ENCODE measurements at places on chromosomes 1 and 21.

- DNase-seq: no peak
Measured at GRCh38 chr21:45060089-45060488, 14.3 kb upstream of the ADARB1 start.

- DNase-seq: no peak
Measured at GRCh38 chr1:87506147-87506546, 177.5 kb downstream of the LMO4 start.

GRCh38 chr1:239930686-239931262 lies 160.9 kb upstream of the FMN2 start:
- no peak for DNase-seq

GRCh38 chr1:9052272-9053049 lies 17.0 kb downstream of the SLC2A5 start:
- no peak for DNase-seq

- DNase-seq: no peak
Measured at GRCh38 chr21:40796464-40796863, 50.5 kb downstream of the DSCAM start.

DNA sequence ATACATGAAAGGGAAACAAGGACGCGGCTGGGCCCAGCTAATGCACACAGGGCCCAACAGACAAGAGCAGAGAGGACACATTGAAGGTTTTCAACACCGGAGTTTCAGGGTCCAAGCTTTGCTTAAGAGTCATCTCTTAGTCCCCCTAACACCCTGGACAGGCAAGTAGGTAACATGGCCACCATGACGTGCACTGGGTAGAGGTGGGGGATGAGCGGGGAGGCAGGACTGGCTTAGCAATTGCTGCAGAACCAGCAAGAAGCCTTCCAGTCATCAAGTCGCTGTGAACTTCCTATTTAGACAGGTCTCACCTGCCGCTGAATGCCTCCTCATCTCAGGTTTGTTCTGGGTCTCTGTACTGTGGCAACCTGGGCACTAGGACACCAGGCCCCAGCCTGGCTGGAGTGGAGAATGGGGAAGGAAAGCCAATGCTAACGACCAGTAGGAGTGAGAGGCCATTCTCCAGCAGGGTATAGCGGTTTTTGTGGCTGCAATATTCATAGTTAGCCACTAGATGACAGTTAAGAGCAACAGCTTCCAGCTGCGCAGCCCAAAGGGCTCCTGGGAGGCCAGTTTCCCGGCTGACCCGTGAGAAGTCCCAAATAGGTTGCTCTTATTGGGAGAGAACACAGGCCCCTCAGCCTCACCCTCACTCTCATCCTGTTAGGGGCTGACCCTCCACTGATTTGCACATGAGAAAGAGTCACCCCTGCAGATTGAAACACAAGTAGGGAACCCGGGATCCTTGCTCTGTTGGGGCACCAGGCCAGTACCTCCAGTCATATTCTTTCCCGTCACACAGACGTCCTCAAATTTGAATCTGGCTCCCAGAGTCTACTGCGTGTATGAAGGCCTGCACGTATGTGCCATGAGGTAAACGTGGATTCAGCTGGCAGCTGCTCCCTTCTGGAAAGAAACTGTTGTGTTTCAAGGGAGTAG lies 6.0 kb upstream of the PIGC start:
- DNase-seq: peak; percentile 86

DNA sequence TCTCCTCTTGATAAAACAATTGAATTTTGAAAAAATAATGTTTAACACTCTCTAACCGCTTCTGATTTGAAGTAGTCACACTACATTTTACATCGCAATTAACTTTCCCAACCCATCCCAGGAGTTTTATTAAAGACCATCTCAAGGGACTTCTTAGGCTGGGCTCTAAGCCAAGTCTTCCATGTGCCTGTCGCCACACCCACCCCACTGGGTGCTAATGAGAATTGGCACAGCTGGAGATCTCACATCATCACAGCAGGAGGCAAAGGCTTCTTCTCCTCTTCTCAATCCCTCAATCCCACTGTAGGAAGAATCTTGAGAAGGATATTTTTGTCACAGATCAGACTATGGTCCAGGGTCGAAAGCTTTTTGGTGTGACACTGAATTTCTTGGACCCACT lies 328.9 kb downstream of the NUF2 start:
- no peak for DNase-seq

DNA sequence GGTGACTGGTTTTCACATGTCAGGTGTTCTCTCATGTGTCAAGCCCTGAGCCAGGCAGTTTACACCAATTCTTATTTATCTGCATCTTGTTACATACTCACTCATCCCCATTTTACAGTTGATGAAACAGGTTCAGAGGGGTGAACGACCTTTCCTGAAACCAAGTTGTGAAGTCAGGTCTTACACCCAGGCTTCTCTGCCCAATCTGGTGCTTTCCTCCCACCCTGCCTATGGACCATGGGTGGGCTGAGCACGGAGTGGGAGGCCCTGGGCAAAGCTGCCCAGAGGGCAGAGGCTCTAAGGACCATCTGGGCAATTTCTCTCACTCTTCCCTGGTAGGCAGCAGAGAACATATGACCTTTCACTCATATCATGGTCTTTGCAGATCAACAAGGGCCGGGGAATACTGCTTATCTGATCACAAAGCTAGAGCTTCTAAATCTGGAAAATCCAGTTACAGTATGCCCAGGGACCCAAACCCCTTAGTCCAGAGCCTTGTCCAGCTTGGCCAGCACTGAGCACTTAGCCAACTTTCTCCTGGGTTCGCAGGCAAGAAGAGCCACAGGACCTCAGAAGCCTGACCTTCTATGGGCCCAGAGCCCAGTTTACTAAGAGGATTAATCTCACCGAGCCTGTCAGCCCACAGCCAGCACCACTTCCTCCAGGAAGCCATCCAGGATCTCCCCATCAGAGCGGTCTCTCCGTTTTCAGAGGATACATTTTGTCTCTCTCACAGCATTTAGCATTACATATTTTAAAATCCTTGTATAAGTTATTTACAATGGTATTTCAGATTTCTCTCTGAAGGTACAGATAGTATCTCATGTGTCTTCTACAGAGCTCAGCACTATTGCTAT lies 16.0 kb upstream of the TTC39A start:
- no peak for DNase-seq

DNA sequence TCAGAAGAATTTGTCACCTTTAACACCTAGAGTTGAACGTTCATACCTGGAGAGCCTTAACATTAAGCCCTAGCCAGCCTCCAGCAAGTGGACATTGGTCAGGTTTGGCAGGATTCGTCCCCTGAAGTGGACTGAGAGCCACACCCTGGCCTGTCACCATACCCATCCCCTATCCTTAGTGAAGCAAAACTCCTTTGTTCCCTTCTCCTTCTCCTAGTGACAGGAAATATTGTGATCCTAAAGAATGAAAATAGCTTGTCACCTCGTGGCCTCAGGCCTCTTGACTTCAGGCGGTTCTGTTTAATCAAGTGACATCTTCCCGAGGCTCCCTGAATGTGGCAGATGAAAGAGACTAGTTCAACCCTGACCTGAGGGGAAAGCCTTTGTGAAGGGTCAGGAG lies 52.3 kb downstream of the UBE4B start:
- DNase-seq: no peak

DNA sequence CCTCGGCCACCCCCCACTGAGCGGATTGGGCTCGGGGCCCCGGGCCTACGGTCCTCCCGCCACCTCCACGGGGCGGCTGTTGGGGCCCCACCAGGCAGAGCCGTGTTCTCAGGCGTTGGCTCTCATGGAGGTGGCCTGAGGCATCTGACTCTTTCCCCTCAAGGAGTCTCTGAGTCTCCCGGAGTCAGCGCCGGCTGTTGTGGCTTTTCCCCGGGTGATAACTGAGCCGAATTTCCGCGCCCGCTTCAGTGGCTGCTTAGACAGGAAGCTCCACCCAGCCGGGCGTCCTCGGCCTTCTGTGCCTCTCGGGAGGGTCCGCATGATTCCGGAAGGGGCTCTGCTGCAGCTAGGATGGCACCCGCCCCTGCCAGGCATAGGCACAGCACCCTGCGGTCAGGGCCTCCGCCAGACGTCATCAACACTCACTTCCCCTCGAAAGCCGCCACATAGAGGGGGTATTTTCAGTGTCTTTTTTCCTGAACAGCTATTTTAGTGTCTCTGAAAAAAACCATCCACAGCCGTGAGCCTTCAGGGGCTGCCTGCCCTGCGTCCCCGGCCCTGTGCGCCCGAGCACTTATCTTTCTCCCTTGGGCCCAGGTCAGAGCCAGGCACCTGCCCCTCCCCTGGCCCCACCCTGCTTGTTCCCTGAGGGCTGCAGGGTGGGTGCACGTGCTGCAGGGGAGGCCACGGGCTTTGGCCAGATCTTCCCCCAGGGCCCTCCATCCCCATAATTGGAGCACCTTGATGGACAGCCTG lies 72.9 kb downstream of the SKI start:
- DNase-seq: peak; percentile 79

DNA sequence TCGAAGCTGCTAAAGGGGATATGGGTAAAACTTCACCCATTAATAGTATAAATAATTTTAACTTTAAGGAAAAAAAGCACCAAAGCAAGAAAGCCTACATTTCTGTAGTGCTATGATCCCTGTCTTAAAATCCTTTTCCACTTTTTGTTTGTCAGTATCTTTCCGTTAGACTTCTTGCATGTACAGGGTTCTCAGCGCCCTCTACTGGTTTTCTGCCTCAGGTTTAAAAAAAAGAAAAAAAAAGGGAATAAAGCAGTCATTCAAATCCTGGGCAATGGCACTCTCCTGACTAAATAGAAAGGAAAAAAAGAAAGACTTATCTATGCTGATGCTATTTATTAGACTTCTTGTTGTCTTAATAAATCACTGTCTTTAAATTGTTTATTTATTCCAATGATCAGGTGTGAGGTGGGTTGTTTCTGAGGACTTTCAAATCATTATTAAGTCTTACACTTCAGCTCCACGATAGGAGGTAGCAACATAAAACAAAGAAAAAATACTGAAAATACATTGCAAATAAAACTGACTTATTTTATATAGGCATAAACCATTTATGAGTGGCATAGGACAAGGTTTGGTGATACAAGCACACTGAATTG lies 475.4 kb upstream of the NR5A2 start:
- peak; percentile 52 for DNase-seq

- DNase-seq: peak; percentile 91
Measured at GRCh38 chr1:39981945-39982344, 27.0 kb downstream of the MFSD2A start.

GRCh38 chr1:9534953-9535352 lies 4.3 kb upstream of the SLC25A33 start:
- DNase-seq: no peak

DNA sequence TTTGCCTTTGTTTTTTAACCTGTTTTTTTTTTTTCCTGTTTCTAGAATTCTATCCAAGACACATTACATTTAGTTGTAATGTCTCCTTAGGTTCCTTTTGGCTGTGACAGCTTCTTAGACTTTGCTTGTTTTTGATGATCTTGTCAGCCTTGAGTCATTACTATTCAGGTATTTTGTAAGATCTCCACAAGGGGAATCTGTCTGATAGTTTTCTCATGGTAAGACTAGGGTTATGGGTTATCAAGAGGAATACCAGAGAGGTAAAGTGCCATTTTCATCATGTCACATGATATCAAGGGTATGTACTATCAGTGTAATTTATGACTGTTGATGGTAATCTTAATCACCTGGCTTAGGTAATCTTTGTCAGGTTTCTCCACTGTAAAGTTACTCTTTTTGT lies 99.1 kb upstream of the GFI1 start:
- DNase-seq: no peak

DNA sequence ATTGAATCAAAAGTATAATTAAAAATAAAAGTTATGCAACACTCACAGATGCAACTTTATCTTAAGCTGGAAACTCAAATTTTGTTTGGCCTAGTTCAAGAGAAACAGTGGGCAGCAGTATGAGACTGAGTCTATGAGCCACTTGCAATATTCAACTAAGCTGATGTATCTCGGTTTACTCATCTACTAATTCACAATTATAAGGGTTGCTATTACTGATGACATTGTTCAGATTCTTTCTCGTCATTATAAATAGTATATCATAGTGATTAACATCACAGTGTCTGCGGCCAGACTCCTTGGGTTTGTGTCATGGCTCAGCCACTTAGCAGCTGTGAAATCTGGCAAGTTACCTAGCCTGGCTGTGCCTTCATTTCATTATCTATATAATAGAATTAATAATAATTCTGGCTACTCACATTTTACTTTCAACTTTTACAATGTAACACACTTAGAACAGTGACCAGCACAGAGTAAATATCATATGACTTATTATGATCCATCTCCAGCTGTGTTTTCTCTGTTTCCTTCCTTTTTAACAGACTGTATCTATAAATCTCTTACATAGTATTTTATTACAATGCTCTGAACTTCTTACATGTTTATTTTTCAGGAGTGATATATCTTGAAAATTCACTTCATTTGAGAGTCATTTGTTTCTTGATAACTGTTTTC lies 194.3 kb upstream of the RGS18 start:
- DNase-seq: no peak

DNA sequence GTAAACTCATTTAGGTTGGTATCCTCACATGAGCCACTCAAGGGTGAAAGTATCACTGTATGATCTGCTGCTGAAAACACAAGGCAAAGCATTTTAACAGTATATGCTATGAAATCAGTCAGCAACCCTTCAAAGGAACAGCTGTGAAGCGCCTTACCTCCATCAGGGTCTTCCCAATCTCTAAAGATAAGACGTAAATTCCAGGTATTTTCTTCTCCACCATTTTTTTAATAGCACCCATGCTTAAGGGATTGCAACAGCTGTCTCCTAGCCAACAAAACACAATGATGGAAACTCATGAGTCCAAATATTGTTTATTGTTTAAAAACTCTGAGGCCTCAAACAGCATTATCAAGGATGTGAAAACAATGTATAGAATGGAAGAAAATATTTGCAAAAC lies 4.8 kb downstream of the PPT1 start:
- no peak for DNase-seq

DNA sequence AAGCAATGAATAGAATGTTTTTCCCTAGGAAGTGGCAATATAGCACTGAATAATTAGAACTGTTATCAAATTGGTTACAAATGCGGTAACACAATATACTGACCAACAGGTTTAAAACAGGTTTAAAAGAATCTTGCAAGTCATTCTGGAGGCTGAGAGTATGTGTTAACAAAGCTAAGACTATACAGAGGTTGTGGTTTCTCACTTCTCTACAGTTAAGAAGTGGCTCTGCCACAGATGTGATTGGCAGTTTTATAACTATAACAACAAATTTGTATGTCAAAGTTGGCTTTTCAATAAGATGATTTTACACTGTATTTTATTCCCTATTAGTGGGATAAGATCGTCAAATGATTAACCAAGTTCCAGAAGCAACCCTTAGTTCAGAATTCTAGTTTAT lies 7.1 kb downstream of the ANGEL2 start:
- no peak for DNase-seq

DNA sequence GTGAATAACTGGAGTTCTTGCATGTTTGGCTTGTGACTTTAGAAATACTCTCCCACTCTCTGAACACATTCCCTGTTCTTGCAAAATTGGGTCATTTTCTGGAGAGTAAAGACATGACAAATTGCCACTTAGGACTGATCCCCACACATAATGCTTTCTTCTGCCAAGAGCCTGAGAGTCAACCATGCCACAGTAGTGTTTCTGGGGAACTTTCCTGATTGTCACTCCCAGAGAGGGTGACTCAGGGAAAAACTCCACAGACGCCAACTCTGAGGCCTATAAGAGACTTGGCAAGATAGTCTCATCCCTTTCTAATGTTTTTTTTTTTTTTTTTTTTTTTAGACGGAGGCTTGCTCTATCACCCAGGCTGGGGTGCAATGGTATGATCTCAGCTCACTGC lies 157.8 kb downstream of the ATG4C start:
- DNase-seq: no peak

- no peak for DNase-seq
Measured at GRCh38 chr1:151936653-151937052, 27.3 kb upstream of the THEM4 start.
